ENCODE measurements at places on chromosomes 2 and 18.

- DNase-seq: no peak
These were observed 155.9 kb downstream of the RAB3GAP1 start for GRCh38 chr2:135208016-135208415.

DNA sequence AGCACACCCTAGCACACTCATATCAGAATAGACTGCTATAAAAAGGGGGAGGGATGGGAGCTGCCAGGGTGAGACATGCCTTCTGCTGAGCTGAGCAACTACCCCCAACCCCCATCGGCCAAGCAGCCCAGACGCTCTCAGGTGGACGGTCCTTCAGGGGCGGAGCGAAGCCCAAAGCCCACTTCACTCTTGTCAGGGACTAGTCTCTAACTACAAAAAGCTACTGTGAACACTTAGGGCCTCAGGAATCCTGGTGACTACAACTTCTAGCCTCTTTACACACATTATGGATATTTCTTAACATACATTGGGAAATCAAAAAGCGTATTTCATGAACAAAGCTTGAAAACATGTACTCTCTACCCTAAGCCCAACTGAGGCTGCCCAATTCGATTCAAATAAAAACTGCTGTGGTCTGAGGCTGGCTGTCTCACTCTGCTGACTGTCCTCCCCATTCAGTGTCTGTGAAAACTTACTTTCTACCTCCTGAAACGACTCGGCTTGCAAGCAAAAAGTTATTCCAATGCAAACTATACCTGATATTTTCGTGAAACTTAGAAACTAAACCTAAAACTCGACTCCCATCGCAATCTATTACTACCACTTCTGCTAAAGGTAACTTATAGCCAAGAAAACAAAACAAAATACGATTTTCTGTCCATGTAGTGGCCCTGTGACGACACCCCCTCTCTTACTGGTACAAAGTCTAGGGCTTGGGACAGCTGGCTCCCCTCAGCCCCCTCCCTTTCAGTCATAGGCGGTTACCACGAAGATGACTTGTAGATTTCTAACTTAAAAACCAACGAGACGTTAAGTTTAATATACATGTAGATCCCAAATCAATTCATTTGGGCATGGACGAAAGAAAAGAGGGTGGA, 1.2 kb downstream of the SERTAD2 start:
- DNase-seq: no peak

DNA sequence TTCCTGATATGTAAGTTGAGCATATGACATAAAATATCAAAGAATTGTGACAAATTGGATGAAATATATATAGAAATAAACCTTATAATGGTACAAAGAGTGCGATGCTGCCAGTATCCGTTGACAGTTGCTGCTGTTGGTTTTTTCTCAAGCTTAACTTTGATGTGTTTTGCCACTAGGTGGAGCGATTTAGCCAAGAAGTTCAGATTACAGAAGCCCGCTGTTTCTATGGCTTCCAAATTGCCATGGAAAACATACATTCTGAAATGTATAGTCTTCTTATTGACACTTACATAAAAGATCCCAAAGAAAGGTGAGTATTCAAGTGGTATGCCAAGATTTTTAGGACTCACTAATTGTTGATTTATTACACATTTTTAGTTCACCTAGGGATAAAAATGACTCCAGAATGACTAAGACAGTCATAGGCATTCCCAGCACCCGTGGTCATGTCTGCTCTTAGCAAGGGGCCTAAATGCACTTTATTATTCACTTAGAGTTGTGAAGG, 2.1 kb downstream of the RRM2 start:
- peak; percentile 49 for DNase-seq

DNA sequence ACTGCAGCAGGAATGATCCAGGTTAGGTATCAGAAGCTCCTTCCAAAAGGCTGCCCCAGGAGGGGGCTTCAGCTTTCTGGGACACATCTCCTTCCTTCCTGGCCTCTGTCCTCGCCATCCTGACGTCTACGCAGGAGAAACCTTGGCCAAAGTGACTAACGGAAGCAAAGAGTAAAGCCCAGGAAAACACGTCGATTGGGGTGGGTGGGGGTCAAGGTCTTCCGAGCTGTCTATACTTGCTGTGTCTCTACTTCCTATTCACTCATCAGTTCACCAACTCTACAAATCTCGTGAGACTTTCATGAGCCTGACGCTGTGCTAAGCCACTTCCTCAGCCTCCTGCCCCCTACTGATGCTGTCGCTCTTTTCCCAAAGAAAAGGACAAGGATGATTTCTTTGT, 212.6 kb downstream of the TNS1 start:
- DNase-seq: no peak

GRCh38 chr2:224417361-224417729, 15.4 kb upstream of the FAM124B start:
- DNase-seq: no peak

- no peak for DNase-seq
These were observed 1.1 kb upstream of the DGKD start for GRCh38 chr2:233353101-233353768.

- no peak for DNase-seq
These were observed 20.1 kb downstream of the SERPINB12 start for GRCh38 chr18:63562284-63562683.

DNA sequence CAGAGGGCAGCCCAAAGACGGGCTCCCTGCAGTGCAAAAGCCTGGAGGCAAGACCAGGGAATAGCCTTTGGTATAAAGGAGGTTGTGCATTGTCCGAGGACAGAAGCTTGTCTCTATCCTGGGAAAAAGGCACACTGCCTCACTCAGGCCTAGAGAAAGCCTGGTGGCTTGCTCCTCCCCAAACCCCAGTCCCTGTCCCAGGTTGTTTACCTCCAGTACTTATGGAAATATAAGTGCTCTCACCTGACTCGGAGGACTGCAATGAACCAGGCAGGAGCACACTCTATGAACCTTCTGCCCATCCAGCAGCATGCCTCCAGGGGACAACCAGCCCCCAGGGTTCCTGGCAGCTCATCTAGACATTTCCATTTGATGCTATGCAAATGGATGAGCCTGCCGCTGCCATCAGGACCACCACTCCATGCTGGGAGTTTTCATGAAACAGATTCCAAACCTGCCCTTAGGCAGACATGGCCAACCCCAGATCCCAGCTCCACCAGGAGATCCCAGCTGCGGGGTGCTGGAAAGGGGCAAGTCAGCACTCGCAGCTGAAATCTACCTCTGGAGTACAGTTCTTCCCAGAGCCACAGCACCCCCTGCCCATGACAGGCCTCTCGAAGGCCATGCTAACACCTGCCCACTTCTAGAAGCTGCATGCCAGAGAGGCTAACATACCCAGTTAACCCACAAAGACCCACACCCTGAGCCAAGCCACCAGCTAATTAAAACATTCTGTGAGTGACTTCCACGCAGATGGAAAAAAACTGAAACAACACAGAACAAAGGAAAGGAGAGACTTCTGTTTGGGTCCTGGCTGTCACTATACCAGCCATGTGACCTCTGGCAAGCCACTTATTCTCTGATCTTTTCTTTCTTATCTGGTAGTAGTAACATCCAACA, 101.7 kb downstream of the TTC32 start:
- DNase-seq: no peak

All from effector CD4-positive, alpha-beta T cell (primary cell).